ENCODE measurements at places on chromosomes 12 and 14.
A peak's percentile ranks its signal among the peaks of the same experiment; 100 is the strongest.

GRCh38 chr12:38350342-38351174, 34.0 kb downstream of the ALG10B start:
- no peak for DNase-seq

DNA sequence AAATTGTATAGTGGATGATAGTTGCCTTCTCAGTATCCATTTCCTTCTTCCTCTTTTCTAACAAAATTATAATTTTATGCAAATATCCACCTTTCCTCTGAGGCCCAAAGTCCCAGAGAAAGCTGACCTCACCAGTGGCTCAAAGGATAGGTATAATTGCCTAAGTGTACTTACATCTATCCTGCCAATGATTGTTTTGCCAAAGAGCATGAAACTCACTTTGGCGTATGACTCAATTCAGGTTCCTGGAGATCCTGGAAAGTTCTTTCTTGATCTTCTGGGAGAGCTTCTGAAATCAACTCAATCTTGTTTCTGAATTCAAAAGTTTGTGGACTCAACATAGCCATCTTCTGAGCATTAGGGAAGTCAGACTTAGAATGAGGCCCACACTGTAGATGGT, 10.5 kb upstream of the RBM25 start:
- no peak for DNase-seq

- no peak for DNase-seq
Measured at GRCh38 chr12:12202747-12203146, 64.1 kb downstream of the LRP6 start.

DNA sequence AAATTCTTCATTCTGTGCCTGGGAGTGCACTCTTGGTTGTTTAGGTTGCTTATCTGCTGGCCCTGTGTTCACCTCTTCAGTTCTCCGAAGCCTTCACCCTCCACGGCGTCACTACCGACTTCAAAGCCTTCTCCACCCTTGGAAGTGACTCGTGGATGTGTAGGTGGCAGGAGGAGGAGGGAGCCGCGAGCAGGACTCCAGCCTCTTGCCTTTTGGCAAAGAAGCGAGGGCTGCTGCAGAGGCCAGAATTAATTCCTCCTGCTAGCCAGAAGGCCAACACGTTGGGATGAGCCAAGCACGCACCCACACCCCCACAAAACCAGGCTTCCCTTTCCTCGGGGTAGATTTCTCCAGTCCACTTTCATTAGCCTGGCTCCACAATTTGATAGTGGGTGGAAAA, 86.5 kb downstream of the TBX5 start:
- DNase-seq = no peak

DNA sequence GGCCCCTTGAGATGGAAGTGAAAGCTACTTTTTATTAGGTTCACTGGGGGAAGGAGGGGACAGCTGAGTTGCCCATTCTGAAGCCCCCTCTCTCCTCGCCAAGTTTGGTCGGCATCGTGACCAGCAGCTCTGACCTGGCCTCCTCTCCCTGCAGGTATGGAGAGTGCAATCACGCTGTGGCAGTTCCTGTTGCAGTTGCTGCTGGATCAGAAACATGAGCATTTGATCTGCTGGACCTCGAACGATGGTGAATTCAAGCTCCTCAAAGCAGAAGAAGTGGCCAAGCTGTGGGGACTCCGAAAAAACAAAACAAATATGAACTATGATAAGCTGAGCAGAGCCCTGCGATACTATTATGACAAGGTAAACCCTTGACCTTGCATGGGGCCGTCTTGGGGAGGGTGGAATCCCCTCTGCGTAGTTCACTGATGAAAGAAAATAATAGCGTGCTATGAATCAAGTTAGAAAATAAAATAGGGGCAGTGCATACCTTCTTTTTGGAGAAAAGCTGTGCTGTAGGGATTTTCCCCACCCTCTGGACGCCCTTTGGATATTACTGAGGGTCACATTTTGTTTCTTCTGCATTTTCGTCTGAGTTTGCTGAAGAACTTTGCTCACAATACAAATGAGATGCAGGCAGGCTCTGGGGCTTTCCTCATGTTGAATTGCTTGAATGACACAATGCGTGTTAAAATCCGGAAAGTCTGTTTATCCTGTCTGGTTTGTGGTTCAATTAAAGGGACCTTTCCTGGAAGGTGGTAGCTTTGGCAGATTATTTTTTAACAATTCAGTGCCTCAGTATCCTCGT, 29.4 kb downstream of the ELK3 start:
- peak; percentile 20 for DNase-seq

- no peak for DNase-seq
Measured at GRCh38 chr12:114687802-114688201, 3.8 kb upstream of the TBX3 start.
